ENCODE measurements at places on chromosomes 12 and 14. TPM values are rescaled to one million over a fixed set of nuclear protein-coding genes. Genes with fewer than 3 reads are reported as not detected.

ACOT6 gene
- not detected for total RNA-seq

RNASE3 gene
- total RNA-seq = not detected

MAP1LC3B2 gene
- total RNA-seq = 3.4 TPM

NKX2-1 gene
- not detected for total RNA-seq

COA8 gene
- 70.8 TPM for total RNA-seq
